Mesenteric fat pad (tissue), 1 donor: ENCODE measurements at places on chromosomes 13 and 19. TPM values are rescaled to one million over a fixed set of nuclear protein-coding genes. Genes with fewer than 3 reads are reported as not detected.

DNA sequence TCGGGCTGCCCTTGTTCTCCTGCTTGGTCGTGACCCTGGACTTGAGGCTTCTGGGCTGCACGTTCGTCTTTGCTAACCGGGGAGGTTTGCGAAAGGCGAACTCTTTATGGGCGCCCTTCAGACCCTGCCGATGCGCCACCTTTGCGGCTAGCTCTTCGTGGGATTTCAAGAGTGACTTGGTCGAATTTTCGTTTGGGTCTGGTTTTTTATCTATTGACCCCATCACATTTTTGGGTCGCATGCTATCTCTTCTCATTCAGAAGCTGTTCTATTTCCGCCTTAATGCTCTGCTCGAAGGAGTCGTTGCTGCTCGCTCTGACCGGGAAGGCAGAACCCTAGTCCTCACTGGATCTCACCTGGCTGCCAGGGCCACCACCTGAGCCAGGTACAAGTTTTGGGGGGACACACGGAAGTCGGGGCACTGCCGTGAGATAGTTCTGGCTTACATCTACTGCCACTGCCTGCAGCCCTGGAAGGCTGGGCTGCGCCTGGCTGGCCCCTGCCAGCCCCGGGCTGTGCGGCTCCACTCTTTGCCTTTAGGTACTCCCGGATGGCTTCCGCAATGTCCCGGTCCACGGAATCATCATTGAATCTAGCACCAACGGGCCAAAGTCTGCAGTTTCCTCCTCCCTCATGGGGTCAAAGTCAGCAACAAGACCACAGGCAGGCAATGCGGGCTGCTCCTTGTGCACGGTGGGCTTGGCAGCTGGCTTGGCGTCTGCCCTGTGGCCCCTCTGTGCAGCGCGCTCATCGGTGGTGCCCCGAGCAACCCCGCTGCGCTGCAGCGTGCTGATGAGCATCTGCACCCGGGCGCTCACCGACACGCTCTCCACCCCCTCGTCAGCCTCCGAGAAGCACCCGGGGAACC, 16.2 kb downstream of the RB1 start:
- DNase-seq: no peak

- no peak for DNase-seq
These were observed 26.4 kb upstream of the IGFL1 start for GRCh38 chr19:46202872-46203860.

GRCh38 chr19:10001899-10002298, 8.4 kb downstream of the COL5A3 start:
- DNase-seq: no peak

GRCh38 chr13:114069376-114070097, 62.9 kb downstream of the RASA3 start:
- DNase-seq: peak; percentile 71

GRCh38 chr13:44506251-44506650, 69.9 kb downstream of the TSC22D1 start:
- no peak for DNase-seq

DNA sequence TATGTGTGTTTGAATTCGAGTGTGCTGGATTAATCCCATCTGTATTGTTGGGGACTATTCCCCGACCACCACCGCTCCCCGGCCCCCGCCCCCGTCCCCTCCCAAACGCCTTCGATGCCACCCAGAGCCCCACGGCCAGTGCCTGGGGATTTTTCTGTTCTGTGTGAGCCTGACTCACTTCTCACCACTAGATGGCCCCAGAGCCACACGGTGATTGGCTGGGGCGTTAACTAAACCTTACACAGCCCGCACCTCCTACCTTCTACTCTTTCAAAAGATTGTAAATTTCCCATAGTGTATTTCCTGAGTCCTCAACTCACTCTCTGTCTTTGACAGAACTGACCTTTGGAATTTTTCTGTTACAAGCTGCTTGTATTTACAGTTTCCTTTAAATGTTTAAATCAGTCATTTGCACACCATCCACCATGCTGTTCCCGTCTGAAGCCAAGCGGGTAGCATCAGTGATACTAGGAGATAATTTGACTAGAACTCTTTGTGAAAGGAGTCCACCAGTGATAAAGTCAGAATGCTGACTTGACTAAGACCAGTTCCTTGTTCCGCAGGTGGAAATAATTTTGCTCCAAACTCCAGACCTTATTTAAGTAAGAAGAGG, 61.4 kb downstream of the RFX2 start:
- DNase-seq: no peak

DNA sequence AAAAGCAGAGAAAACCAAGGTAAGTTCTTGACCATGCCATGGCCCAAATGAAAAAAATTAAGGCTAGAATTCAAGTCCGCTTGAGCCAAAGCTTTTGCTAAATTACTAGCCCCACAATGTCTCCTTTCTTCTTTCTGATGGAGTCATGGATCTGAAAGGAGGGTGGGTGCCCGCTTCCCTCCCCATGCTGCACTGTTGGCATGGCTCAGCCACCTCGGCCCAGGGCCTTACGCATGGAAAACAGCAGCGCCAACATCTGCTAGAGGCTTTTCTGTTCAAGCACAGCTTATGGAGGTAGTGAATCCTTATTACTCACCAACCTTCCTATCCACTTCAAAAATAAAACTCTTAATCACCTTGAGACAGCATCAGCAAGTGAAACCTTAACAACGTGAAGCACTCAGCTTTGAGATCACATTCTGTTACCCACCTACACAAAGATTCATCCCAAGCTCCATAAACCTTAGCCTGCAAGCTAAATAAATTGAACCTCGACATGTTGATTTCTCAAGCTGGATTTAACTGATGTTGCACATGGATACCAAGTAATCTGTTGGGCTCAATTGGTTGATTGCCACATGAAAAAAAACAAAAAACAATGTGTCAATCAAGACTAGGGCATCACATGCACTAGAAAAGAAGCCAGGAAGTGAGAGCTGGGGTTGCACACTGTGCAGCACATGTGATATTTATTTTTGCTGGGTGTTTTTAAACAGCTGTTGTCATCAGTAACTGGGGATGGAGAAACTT, 43.4 kb downstream of the TPT1 start:
- DNase-seq: no peak

- no peak for DNase-seq
These were observed 9.6 kb upstream of the PRKD2 start for GRCh38 chr19:46726551-46726950.

- DNase-seq: no peak
These were observed 194.1 kb upstream of the MIR17HG start for GRCh38 chr13:91153372-91153771.

- DNase-seq: no peak
These were observed 48.4 kb upstream of the ZNRF4 start for GRCh38 chr19:5406816-5407215.

- DNase-seq: peak; percentile 78
These were observed 110.7 kb downstream of the SLC7A1 start for GRCh38 chr13:29484796-29485195.

GRCh38 chr13:112740502-112741131, 50.8 kb downstream of the ATP11A start:
- no peak for DNase-seq

- no peak for DNase-seq
These were observed 528.8 kb upstream of the PCDH20 start for GRCh38 chr13:61944329-61944929.

GRCh38 chr13:93559718-93560117, 333.1 kb downstream of the GPC6 start:
- no peak for DNase-seq

- DNase-seq: no peak
These were observed 2.4 kb downstream of the SMIM24 start for GRCh38 chr19:3477951-3478350.

DNA sequence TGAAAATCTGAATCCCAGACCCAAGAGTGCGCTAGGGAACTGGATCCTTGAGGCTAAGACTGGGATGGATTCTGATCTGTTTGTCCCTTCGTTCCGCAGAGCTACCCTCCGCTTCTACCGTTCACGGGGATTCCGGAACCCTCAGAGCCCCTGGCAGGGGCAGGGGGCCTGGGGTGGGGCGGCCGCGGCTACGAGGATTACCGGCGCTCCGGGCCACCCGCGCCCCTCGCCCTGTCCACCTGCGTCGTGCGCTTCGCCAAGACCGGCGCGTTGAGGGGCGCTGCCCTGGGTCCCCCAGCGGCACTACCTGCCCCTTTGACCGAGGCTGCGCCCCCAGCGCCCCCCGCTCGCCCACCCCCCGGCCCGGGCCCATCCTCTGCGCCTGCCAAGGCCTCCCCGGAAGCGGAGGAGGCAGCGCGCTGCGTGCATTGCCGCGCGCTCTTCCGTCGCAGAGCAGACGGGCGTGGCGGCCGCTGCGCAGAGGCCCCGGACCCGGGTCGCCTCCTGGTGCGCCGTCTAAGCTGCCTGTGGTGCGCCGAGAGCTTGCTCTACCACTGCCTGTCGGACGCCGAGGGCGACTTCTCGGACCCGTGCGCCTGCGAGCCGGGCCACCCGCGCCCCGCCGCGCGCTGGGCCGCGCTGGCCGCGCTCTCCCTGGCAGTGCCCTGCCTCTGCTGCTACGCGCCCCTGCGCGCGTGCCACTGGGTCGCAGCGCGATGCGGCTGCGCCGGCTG, 7.1 kb downstream of the SPRED3 start:
- no peak for DNase-seq

DNA sequence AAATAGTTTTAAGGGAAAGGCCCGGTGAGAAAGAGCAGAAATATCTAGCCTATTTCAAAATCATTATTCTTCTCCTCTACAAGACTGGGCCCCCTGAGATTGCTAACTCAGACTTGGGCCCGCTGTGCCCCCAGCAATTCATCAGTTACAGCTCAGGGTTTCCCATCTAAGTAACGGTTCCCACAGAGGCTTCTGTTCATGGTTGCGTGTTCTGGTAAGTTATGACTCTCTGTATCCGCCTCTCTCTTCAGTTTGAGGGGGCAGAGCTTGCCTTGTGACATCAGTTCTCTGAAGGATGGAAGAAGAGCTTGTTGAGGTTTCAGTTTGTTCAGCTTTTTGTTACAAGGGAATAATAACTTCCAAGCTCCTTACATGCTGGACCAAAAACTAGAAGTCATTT, 11.6 kb downstream of the ZNF57 start:
- DNase-seq: no peak

DNA sequence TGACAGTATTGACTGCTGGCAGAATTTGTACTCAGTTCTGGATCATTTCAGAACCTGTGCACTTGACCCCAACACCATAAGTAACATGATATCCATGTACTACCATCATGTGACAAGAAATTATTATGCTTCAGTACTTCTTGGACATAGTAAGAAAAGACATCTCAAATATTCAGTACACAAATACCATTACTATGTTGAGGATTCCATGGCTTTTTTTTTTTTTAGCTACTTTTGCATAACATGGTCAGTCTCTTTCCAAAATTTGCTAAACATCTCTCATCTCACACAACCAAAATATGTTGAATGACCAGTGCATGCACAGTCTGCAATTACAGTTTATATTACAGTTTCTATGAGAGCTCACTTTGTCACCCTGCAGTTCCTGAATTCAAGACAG, 85.3 kb downstream of the FLT1 start:
- no peak for DNase-seq

DNA sequence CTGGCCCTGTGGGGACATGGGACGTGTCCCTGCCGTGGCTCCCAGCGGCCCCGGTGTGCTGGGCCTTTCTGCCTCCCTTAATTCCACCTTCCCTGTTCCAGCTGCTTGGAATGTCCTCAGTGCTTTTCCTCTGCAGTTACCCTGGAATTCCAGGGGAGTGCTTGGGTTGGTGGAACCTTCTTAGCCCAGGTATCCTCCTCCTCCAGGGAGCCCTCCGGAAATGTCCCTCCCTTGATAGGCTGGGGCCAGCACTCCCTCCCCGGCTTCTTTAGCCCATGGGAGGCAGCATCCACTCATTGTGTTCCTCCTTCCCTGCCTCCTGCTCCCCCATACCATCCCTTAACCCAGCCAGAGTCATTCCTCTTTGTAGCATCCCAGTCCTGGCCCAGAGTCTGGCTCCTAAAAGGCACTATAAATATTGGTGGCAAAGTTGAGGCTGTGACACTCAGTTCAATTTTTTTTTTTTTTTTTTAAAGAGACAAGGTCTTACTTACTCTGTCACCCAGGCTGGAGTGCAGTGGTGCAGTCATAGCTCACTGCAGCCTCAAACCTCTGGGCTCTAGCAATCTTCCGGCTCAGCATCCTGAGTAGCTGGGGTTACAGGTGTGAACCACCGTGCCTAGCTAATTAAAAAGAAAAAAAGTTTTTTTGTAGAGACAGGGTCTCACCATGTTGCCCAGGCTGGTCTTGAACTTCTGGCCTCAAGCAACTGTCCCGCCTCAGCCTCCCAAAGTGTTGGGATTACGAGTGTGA, 13.7 kb upstream of the SLC7A10 start:
- no peak for DNase-seq

DNA sequence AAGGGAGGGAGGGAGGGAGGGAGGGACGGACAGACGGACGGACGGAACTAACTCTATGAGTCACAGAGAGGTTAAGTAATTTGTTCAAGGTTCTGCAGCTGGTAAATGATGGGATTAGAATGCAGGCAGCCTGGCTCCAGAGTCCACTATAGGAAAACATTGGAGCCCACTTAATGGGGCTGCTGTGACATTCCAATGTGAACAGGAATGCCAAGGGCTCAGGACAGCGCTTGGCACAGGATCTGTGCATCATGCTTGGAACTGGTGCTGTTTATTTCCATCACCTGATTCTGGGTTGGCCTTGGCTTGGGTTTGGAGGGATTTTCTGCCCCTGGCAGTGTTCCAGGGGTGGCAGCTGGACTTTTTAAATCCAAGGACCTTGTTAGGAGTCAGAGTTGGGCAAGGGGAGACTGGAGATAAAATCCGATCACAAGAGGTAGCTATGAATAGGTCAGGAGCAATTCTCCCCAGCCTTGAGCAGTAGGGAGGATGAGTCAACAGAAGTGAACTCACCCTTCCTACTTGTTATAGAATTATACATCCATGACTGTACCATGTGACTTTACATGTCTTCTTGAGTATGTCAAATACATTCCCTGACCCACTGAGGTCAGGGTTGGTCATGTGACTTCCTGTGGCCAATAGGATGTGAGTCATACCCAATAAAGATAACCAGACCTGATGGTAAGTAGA, 7.8 kb upstream of the HIF3A start:
- no peak for DNase-seq

- no peak for DNase-seq
These were observed 11.8 kb downstream of the TGFB1 start for GRCh38 chr19:41341669-41342490.

GRCh38 chr19:13154911-13155471, 4.8 kb downstream of the IER2 start:
- no peak for DNase-seq

- no peak for DNase-seq
These were observed 18.3 kb downstream of the KDM4B start for GRCh38 chr19:4987256-4987655.

The TMEM145 gene
- total RNA-seq: not detected

The ZNF20 gene
- 1.1 TPM for total RNA-seq

The ZNF699 gene
- total RNA-seq: 3.6 TPM

The TOMM40 gene
- 60.5 TPM for total RNA-seq

The NKG7 gene
- total RNA-seq: 3.7 TPM

The PRR22 gene
- total RNA-seq: 1.5 TPM

The LGI4 gene
- 7.7 TPM for total RNA-seq

The EID2B gene
- total RNA-seq: 2.1 TPM

The WASF3 gene
- total RNA-seq: 136 TPM

The CD33 gene
- total RNA-seq: 18.6 TPM

The AMER2 gene
- total RNA-seq: 0.03 TPM

The SKA3 gene
- total RNA-seq: not detected

The NLRP4 gene
- not detected for total RNA-seq

The DNAAF3 gene
- 0.48 TPM for total RNA-seq
